ENCODE measurements at places on chromosomes 3 and 15.
A peak's percentile ranks its signal among the peaks of the same experiment; 100 is the strongest.

GRCh38 chr3:62835554-62836236 is 39.5 kb downstream of the CADPS start:
- no peak for DNase-seq

GRCh38 chr3:22244761-22245521 is 493.9 kb upstream of the ZNF385D start:
- DNase-seq: no peak

- DNase-seq: no peak
Measured at GRCh38 chr3:143671626-143672025, 176.6 kb downstream of the SLC9A9 start.

DNA sequence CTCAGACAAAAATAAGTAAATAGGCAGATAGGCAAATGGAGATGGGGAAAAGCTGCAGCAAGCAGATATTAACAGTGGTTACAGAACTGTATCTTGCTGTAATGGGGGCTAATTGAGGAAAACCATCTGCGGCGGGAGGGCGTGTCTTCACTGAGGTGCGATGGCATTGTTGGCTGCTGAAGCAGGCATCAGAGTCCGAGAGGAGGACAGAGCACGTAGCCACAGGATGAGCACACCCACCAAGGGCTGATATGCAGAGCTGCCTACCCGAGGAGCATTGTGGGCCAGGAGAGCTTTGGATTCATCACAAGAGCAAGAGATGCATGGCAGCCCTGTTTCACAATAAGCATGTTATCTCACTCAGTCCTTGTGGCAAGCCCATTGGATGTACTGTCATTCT is 30.4 kb downstream of the CHRNA7 start:
- DNase-seq: no peak

DNA sequence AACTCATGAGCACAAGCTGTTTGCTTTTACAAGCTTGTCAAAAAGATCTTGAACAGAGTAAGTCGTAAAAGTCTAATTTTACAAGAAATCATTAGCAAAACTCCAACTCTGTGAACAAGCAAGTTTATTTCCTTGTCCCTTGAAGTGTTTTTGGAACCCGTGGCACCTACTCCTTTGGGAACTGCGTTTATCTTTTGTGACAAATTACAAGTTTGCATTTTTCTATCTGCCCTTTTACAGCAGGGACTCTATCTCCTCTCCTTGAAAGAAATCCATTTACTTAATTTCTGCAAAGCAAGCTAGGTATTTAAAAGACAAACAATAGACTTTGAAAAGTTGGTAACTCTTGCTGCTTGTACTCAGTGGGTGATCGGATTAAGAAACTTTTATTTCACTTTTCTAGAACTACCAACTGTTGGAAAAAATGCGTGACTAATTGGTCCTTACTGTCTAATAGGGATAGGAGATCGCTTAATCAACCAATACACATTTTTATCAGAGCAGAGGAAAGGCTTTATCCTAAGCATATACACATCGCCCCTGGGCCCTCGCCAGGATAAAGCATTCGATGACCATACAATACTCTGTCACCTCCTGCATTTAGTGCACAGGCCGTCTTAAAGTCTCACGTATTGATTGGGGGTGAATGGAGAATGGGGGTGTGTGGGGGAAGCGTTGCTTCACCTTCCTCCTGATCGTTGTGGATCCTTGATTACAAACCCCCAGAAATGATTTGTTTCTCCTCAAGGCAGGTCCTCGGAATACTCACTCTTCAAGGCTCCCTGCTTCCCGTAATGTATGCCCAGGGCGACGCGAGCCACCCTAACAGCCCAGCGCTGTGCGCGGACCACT is 1.7 kb downstream of the PRTG start:
- DNase-seq: no peak

GRCh38 chr15:91032919-91033803 is 10.8 kb upstream of the VPS33B start:
- DNase-seq: peak; percentile 30

GRCh38 chr3:140430494-140430893 is 247.4 kb upstream of the TRIM42 start:
- no peak for DNase-seq

- no peak for DNase-seq
Measured at GRCh38 chr3:9130345-9131305, 118.8 kb downstream of the SRGAP3 start.

DNA sequence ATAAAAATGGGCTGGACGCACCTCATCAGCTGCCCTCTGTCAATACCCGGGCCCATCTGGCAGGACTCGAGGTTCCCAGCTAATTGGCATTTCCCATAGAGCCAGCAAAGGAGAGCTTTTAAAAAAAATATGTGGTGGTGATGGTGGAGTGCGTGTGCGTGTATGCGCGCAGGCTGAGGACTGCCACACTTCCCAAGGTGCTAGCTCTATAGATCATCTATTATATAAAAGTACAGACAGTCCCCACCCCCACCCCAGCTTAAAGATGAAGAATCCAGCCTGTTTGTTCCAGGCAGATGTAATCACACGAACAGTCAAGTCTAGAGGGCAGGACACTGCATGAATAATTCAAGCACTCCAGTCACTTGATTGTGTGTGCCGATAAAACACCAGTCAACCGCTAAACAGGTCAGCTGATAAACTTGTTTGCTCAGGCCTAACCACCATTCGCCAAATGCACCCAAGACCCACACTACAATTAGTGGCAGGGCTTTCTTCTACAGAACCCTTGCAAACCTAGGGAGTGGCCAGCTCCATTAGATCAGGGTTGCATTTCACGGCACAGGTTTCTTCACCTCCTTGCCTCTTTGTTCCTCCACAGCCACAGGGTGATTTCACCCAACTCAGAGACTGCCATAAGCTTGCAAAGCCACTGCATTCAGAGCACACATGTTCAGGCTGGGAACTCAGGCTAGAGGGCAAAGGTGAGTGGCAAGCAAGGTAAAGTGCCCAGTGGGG is 5.8 kb downstream of the TLE3 start:
- no peak for DNase-seq

- DNase-seq: peak; percentile 18
Measured at GRCh38 chr3:156681002-156681401, 6.6 kb downstream of the TIPARP start.

All from neuronal stem cell (in vitro differentiated cells).